A549 (cell line): ENCODE measurements at places on chromosomes 3 and 15.

DNA sequence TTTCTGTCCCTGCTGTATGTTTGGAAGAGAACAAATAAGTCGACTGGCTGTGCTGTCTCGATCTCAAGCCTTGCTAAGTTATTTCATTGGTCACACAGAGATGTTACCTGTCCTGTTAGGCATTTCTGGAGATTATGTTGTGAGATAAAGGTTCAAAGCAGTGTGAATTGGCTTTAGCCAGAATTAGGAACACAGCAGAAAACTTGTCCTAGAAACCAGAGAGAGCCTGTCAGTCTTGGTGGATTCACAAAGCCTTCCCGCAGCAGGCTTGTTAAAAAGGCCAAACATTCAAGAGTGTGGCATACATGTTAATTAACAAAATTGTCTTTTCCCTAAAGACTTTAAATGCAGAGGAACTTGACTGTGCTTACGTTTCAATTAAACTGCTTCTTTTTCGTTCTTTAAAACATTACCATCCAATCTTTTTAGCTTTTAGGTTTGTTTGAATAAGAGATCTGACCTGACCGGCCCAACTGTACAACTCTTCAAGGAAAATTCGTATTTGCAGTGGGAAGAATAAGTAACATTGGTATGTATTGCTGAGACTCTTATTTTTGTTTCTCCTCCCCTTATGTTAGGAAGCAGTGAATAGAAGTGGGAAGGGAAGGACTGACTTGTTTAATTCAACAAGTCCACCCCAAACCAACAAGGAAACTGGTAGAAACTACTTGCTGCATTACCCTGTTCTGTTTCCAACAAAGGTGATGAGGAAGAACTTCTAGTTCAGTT is 25.2 kb downstream of the ABHD2 start:
- no peak for DNase-seq

DNA sequence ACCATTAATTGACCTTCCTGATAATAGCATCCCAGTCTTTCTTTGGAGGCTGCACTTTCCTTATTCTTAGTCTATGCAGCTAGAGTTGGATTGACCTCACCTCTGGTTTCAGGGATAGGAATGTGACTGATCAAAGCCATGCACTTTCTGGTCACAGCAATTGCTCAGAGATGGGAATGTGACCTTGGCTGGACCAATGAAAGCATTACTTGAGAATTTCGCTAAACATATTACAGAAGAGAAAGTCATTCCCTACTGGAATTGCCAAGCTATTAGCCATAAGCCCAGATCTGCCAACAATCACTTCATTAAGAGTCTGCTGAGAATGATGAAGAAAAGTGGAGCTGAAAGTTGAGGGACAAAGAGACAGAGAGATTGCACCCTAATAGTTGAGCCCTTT is 32.7 kb downstream of the RTP1 start:
- DNase-seq, result no peak

DNA sequence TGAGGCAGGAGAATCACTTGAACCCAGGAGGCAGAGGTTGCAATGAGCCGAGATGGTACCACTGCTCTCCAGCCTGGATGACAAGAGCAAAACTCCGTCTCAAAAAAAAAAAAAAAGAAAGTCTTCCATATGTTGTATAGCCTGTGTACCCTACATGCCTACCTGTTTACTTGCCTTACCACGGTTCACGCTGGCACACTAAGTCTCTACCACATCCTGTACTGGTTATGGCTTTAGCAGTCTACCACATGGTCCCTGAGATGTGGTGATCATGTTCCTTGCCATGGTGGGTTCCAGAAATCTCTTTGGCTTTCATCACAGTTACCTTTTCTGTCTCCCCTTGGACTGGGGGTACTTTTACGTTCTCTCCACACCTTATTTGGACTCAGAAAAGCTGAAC is 63.8 kb upstream of the TBC1D5 start:
- no peak for DNase-seq

- no peak for DNase-seq
Measured at GRCh38 chr3:72269475-72269874, 484.5 kb upstream of the PROK2 start.

- DNase-seq, result no peak
Measured at GRCh38 chr15:24696842-24697241, 21.3 kb downstream of the NPAP1 start.

DNA sequence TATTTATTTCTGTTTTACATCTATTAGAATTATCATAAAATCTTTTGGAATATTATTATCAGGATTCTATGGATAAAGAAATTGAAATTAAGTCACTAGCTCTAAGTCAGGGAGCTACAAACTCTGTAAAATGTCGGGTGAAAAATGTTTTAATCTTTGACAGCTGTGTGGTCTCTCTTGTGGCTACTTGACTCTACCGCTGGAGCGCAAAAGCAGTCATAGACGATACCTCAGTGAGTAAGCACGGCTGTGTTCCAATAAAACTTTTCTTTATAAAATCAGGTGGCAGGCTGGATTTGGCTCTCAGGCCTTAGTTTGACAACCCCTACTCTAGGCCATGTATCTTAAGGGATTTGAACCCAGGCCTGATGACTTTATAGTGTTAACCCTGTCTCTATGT is 88.5 kb upstream of the PFN2 start:
- DNase-seq, result no peak

GRCh38 chr3:170352936-170353335 is 4.6 kb upstream of the SKIL start:
- no peak for DNase-seq

- no peak for DNase-seq
Measured at GRCh38 chr3:180036092-180036670, 556 bp downstream of the PEX5L start.

DNA sequence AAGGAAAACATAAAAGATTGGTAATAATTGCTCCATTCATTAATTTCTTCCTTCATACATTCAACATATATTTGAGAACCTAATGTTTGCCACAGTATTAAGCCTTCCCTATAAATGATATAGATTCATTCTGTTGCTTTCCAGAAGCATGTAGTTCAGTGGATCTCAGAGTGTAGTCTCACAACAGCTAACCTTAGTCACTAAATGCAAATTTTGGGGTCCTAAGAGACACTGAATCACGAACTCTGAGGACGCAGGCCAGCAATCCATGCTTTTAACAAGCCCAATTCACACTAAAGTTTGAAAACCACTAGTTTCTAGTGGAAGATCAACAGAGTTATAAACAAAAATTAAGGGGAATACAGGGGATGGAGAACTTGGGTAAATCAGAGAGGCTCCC is 7.2 kb upstream of the AQR start:
- no peak for DNase-seq

DNA sequence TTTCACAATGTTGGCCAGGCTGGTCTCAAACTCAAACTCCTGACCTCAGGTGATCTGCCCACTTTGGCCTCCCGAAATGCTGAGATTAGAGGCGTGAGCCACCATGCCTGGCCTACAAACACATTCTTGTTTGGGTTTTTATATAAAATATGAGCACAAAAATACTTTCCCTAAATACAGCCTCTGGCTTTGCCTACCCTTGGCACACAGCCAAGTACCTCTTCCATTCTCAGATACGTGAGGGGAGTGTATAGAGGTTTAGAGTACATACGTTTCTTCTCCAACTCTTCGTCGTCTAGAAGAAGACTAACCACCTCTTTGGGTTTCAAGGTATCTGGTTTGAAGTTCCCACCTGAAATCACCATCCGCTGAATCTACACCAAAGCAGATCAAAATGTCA is 33.5 kb downstream of the CHAC1 start:
- no peak for DNase-seq

DNA sequence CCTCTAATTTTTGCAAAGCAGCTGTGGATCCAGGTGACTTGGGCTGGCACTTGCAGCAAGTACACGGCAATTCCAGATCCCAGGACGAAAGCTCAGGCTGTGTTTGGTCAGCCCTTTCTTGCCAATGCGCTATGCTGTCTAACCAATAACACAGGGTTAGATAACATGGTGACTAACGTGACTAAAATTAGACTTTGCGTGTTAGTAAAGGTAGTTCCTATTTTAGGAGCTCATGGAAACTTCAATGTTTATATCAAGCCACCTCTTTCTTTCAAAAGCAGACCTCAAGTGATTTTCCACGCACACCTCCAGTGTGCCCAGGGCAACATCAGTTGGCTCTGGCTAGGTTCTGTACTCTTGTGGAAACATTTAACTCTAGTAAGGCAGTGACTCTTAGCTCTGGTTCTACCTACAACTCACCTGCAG is 32.5 kb downstream of the CDCP1 start:
- DNase-seq, result no peak

DNA sequence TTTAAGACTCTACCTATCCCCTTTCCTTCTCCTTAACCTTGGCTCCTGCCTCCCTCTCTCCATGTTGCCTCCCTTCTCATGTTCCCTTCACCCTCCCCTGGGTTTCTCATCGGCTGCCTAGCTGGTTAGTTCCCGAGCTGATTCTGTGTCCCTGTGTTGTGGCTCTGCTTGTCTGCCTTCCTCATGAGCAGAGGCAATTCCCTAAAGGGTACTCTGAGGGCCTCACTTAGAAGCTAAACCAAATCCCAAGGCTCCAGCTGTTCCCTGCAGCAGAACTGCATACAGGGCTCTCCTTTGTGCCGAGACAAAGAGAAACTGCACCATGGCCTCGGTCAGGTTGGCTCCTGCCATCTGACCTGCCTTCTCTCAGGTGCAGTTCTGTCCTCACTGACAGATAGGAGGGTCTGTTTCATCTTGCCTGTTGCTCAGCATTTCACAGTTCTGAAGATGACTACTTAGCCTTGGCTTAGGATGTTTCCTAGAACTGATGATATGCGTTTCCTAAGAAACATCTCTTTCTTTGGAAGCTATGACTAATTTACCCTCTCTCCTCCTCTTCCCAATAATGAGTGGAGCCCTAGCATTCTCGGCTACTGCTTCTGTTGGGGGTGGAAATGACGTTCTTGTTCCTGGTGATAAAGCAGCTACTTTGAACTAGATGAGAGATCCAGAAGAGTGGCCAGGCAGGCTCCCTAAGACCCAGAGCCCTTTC is 27.1 kb downstream of the DUOX1 start:
- no peak for DNase-seq

- DNase-seq, result no peak
Measured at GRCh38 chr3:50327129-50327528, 894 bp downstream of the TUSC2 start.

- DNase-seq, result peak; percentile 88
Measured at GRCh38 chr15:51776952-51777569, 25.7 kb downstream of the TMOD2 start.

DNA sequence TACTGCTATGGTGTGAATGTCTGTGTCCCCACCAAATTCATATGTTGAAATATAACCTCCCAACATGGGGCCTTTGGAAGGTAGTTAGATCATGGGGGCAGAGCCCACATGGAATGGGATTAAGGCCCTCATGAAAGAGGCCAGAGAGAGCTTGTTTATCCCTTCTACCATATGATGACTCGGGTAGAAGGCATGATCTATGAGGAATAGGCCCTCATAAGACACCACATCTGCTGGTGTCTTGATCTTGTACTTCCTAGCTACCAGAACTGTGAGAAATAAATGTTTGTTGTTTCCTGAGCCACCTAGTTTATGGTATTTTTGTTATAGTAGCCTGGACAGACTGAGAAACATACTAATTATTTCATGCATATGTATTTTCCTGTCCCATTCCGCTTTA is 51.9 kb downstream of the WWTR1 start:
- DNase-seq, result peak; percentile 42

DNA sequence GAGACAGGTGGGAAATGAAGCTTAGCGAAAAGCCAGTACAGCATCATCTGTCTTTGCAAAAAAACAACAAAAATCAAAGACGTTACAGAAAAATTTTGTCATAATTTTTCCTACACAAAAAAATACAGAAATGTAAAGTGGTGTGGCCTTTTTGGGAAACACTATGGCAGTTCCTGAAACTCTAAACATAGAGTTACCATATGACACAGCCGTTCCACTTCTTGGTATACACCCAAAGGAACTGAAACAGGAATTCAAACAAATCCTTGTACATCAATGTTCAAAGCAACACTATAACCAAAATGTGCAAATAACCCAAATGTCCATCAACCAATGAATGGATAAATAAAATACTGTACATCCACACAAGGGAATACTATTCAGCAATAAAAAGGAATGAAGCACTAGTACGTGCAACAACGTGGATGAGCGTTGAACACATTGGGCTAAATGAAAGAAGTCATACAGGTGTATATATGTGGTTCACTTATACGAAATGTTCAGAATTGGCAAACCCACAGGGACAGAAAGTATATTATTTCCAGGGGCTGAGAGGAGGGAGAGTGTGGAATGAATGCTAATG is 46.8 kb downstream of the GLB1 start:
- no peak for DNase-seq

DNA sequence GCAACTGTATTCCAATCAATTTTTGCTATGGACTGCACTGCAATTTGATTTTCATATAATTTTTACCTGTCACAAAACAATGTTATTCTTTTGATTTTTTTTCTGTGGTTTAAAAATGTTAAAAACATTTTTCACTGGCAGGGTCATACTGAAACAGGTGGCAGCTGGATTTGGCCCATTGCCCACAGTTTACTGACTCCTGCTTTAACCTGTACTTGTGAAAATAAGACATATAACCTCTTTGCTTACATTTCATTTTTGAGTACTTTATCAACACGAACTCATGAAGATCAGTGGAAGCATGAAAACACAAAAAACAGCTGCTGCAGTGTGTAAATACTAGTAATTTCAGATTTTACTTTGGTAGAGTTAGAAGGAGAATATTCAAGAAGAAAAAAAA is 313.1 kb downstream of the WDR72 start:
- DNase-seq, result no peak

DNA sequence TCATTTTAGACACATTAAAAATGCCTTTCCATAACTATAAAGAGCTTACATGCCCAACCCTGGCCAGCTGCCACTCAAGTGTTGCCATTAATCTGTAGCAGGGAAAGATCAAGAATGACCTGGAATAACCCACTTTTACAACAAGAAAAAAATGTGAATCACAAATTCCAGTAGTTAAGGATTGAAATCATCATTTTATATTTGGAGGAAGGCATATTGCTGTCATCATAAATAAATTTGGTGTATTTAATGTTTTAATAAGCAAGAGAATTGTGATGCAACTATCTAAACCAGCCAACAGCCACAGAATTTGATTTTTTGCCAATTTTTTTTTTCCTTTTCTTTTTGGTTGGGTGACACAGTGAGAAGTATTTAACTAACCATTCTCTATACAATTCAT is 240.0 kb upstream of the SEMA6D start:
- DNase-seq, result no peak

DNA sequence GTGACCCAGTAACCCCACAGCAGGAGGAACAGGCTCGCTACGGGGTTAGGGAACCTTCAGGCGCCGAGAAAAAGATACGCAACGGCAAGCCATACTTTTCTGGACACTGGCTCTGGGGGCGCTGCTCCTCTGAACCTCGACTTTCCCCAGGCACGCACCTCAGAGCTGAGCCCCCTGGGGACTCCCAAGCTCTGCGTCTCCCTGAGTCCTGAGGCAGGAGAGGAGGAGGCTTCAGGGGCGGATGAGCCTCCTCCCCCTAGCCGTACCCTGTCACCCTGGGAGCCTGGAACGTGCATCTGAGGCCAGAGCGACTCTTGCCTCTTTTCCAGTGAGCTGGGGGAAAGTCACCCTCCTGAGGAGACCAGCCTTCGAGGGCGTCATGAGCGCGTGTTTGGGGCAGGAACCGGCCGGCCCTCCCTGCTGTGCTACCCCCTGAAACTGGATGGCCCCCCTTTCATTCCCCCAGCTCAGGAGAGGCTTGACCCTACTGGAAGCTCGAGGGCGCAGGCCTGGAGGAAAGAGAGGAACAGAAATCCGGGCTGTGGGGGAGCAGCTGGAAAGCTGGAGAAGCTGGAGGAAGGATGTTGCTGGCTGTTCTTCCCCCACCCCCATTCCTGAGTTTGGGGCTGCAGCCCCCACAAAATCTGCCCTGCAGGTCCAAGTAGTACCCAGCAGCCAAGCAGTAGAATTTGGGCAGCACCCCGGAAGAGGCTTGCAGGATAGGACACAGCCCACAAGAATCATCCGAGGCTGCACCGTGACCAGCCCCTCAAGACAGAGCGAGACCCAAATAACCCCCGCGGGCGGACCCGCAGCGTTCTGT is 25.1 kb upstream of the POLG start:
- no peak for DNase-seq
